ENCODE measurements at places on chromosomes 5 and 9.

GRCh38 chr5:122469384-122469919 lies 157.4 kb downstream of the SNCAIP start:
- no peak for DNase-seq

GRCh38 chr5:118806571-118806970 lies 181.8 kb downstream of the DTWD2 start:
- no peak for DNase-seq

- DNase-seq: no peak
These were observed 455 bp downstream of the OLFM1 start for GRCh38 chr9:135087899-135088347.

- DNase-seq: no peak
These were observed 82.0 kb downstream of the COL5A1 start for GRCh38 chr9:134723491-134724190.

- no peak for DNase-seq
These were observed 99.8 kb upstream of the SSBP2 start for GRCh38 chr5:81850501-81851357.
